ENCODE measurements at places on chromosomes 7 and 10. TPM values are rescaled to one million over a fixed set of nuclear protein-coding genes. Genes with fewer than 3 reads are reported as not detected.

The CRYGN gene
- total RNA-seq, result not detected

The CDCA7L gene
- total RNA-seq, result 32.8 TPM

The XRCC2 gene
- 0.22 TPM for total RNA-seq

The MYO1G gene
- total RNA-seq, result 0.14 TPM

The CADPS2 gene
- 19.9 TPM for total RNA-seq
